SK-N-SH (cell line): ENCODE measurements at places on chromosomes 16 and 17. TPM values are rescaled to one million over a fixed set of nuclear protein-coding genes. Genes with fewer than 3 reads are reported as not detected.

Gene CCL7
- 0.50 and 0.72 TPM in 2 replicates for polyA plus RNA-seq

Gene SLC46A1
- 4.2 and 4.3 TPM in 2 replicates for polyA plus RNA-seq

Gene SSTR5
- polyA plus RNA-seq = not detected in 2 replicates

DNA sequence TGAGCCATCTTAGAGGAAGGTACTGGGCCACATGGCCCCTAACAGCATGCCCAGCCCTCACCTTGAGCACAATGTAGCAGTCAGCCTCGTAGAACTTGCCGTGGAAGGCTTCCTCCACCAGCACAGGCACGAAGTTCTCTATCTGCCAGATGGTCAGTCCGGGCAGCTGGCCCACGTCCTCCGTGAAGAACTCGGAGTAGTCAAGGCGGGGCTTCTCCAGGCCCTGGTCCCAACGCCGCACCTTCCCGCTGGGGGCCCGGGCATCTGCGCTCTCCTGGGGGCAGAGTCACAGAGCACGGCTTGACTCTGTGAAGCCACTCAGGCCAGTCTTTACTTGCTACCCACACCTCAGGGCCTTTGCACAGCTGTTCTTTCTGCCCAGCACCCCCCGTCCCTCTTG is 7.3 kb downstream of the FLII start:
- no peak for DNase-seq

- DNase-seq = no peak
These were observed 5.5 kb upstream of the MAF start for GRCh38 chr16:79605999-79606398.

DNA sequence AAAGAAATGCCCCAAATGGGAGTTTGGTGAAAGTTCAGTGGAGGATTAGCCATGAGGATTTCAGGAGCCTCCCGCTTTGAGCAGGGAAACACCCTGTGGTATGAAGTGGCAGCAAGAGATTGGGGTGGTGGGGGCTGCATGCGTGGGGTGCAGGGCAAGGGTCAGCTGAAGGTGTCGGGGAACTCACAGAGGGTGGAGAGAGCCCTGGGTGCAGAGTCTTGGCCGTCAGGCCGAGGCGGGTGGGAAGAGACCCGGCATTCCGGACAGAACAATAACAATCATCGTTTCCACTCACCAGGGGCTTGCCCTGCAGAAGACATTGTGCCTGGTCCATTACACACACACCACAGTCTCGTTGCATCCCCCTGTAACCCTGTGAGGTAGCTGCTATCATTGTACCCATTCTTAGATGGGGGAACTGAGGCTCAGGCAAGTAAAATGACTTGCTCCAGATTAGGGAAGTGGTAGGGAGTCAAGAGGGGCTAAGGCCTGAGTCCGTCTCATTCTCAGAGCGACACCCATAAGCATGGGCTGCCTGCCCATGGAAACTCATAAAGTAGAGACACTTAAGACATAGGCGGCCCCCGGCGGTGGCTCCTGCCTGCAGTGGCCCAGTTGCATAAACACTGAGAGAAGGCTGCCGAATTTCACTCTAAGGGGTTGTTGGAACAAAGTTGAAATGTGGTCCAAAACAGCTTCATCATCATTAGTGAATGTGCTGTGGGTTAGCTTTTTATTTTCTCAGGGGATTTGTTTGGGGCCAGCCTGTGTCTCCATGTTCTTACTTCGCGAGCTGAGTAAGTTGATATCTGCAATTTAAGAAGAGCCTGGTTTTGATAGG is 93.3 kb downstream of the CMIP start:
- DNase-seq = no peak
